ENCODE measurements at places on chromosomes 12 and 14.

- DNase-seq: no peak
Observed at GRCh38 chr14:72774141-72774540, 119.8 kb downstream of the DPF3 start.

DNA sequence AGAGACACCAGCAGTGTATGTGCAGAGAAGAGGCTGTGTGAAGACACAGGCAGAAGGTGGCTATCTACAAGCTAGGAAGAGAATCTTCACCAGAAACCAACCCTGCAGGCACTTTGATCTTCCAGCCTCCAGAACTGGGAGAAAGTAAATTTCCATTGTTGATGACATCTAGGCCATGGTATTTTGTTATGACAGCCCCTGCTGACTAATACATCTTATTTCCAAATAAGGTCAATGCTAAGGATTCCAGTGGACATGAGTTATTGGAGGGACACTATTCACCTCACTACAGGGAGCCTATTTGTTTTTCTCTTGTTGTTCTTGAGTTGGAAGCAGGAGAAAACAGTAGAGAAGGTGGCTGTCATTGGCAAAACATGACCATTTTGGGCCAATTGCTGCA, 88.5 kb upstream of the RIN3 start:
- no peak for DNase-seq

- no peak for DNase-seq
Observed at GRCh38 chr12:42338280-42338679, 12.3 kb downstream of the PPHLN1 start.

- no peak for DNase-seq
Observed at GRCh38 chr12:127898616-127899015, 368.4 kb upstream of the TMEM132C start.

DNA sequence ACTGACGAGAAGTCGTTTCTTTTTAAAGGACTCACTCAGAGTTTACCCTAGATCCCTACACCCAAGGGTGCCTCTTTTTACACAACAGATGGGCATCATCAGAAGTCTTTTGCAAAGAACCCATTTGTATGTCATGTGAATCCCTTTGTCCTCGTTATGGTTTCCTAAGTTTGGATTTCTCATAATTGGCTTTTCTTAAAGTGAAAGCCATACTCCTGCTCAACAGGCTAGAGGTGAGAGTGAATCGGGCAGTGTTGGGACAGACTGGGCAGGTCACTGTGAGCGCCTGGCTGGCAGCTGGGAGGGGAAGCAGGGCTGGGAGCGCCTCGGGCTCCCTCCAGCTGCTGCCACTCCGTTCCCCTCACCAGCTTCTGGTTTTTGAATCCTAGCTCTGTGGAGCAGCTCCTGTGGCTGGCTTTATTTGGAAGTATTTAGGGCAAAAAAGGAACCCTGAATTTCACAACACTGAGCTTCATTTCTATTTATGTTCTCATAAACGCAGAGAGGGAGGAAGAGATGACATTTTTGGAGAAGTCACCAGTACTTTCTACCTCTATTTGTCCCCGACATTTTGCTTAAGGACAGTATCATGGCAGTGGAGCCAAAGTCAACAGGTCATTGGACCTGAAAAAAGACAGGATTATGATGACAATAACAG, 63.8 kb upstream of the ACTN1 start:
- DNase-seq: no peak

- DNase-seq: no peak
Observed at GRCh38 chr12:113664224-113664681, 192.6 kb upstream of the LHX5 start.

DNA sequence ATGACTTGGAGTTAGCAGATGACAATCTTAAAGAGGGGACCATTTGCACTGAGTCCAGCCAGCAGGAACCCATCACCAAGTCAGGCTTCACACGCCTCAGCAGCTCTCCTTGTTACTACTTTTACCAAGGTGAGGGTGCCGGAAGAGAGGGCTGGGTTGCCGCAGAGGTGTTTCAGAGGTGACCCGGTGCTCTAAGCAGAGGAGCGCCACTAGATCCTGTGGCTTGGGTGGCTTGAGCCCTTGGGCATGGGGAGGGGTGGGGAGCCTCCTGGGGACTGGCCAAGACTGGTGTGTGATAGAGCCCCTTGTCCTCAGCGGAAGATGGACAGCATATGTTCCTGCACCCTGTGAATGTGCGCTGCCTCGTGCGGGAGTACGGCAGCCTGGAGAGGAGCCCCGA, 17.7 kb downstream of the POP5 start:
- DNase-seq: no peak

GRCh38 chr12:3661028-3661427, 91.9 kb downstream of the CRACR2A start:
- no peak for DNase-seq

GRCh38 chr12:697481-697880, 34.2 kb upstream of the NINJ2 start:
- DNase-seq: no peak

- peak; percentile 6 for DNase-seq
Observed at GRCh38 chr12:98399532-98399931, 115.9 kb upstream of the TMPO start.

- no peak for DNase-seq
Observed at GRCh38 chr12:46126050-46126727, 135.8 kb upstream of the SCAF11 start.

DNA sequence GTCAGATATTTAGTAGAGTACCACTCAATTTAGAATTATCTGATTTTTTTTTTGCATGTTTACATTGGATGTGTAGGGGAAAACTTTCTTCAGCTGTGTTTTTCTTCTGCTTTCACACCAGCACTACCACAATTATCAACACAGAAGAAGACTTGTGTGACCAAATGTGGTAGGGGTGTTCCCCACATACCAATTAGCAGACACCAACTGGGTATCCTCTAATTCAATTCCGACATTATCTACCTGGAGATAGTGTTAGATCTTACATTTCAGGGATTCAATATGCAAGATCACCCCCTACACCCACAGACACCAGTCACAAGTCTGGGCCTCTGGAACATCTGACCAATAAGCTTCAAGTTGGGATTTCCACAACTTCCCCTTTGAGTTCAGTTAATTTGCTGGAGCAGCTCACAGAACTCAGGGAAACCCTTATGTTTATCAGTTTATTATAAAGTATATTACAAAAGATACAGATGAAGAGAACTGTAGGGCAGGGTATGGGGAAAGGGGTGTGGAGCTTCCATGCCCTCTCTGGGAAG, 4.1 kb upstream of the KLRG1 start:
- peak; percentile 65 for DNase-seq

GRCh38 chr14:50756300-50756699, 74.7 kb downstream of the NIN start:
- DNase-seq: peak; percentile 37

- no peak for DNase-seq
Observed at GRCh38 chr12:64713376-64713775, 45.8 kb downstream of the GNS start.

DNA sequence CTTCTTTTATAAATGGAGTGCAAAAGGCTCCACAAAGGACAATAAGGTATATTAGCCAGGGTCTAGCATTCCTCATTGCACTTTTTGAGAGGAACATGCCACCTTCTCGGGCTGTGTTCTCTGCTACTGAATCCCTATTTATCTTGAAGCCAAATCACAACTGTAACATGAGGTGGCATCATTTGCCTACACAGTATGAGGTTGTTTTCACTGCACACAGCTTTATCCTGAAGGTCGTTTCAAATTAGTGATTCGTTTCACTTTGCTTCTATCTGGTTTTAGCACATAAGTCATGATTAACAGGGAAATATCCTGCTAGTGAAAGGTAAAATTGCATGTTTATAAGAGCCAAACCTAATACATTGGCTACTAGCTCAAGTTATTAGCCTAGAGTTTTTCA, 153.8 kb downstream of the SLC35F4 start:
- no peak for DNase-seq

GRCh38 chr12:126347421-126347820, 1282.2 kb downstream of the AACS start:
- DNase-seq: no peak

GRCh38 chr12:66648033-66648735, 30.7 kb downstream of the GRIP1 start:
- DNase-seq: no peak

DNA sequence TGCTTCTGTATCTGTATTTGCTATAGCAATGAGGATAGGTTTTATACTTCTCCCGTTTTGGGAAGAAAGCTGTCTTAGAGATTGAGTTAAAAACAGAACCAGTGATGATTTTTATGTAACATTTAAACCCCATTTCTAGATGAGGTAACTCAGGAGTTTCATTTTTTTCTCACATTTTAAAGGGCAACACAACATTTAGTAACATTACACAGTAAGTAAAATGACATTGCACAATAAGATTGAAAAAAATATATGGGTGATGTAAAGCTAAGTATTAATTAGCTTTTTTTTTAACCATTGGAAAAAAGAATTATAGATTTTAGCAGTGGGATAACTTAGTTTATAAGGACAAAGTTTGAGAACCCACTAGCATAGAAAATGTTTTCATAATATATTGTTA, 25.2 kb upstream of the SCFD1 start:
- DNase-seq: no peak

- DNase-seq: peak; percentile 69
Observed at GRCh38 chr12:71636704-71637115, 26.9 kb downstream of the ZFC3H1 start.

- peak; percentile 9 for DNase-seq
Observed at GRCh38 chr12:25241167-25242020, 9.3 kb downstream of the KRAS start.

DNA sequence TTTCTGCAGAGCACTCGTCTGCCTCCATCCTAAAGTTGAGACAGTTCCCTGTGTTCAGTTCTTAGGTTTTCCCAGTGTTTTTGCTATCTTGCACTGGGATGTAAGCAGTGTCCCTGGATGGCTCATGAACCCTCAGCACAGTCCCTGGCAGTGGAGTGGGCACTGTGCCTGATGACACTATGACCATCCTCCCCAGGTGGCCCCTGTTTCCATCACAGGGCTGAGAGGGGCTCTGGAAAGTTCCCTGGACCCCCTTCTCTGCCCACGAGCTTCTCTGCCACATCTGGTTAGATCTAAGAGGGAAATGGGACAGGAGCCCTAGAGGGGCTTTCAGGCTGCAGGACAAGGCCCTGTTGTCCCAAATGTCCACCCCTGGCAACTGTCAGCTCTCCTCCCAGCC, 249.8 kb upstream of the SFSWAP start:
- no peak for DNase-seq

- DNase-seq: no peak
Observed at GRCh38 chr12:112305951-112306350, 76.3 kb downstream of the HECTD4 start.

DNA sequence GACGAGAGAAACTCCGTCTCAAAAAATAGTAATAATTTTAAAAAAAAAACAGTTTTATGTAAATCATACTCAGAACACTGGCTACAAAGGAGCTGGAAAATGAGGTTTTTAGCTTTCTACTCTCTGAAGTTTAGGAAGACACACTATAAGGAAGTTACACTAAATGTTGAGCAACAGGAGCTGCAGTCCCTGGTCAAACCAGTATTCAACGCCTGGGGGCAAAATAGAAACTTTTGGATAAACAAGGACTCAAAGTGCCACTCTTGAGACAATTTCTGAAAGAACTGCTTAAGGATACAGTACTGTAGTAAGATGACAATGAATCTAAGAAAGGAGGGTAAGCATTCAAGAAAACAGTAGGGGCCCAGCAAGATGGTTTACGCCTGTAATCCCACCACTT, 29.3 kb downstream of the ACTR6 start:
- DNase-seq: no peak

DNA sequence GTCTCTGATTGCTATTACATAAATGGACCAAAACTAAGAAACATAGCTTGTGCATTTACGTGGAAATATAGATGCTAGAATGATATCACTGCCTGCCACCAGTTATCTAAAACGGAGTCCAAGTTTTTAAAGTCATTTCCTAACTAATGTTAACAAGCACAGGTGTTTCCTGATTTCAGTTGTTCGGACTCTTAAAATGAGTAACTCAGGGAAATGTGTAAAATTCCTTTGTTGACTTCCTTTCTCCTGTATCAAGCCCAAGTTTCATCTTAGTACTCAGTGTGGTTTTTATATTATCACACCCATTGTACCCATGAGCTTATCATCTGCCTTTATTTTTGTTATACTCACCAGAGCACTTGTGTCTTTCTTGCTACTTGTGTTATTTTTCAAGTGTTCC, 13.2 kb upstream of the PRKCH start:
- DNase-seq: no peak

Data from CD8-positive, alpha-beta T cell (primary cell).